ENCODE measurements at places on chromosomes 12 and 14.
A peak's percentile ranks its signal among the peaks of the same experiment; 100 is the strongest.

DNA sequence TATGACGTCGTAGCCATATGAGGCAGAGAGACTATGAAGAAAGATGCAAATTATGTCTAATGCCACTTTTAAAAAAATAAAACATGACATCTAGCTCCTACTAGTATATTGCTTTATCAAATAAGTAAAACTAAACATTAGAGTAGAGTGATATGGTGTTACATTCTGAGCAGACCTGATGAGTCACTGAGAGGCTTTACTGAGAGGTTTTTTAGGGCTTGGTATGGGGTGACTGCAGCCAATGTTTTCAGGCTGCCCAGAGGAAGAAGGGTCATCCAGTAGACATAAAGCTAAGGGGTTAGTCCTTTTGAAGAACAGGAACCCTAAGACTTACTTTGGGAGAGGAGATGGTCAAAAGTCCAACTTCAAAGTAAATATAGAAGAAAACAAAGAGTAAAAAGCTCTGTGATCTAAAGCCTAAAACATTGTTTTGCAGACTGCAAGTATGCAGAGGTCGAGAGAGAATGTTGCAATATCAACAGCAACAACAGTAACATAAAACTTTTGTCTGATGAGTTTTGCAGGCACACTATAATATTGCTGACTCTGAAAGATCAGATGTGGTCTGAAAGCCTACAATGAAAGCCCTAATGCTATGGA lies 774.7 kb downstream of the TMTC2 start:
- peaks cover 4% of the 10 kb centered on the region for H3K4me1 ChIP-seq
- H3K27ac ChIP-seq, result no peak overlapping the region
- no peaks in the 10 kb centered on the region for H3K27me3 ChIP-seq
- DNase-seq, result no peak

GRCh38 chr14:84144166-84144565 lies 1385.8 kb upstream of the FLRT2 start:
- no peaks in the 10 kb centered on the region for H3K36me3 ChIP-seq
- no peaks in the 10 kb centered on the region for H3K27me3 ChIP-seq
- no peak for DNase-seq
- no peak overlapping the region for H3K27ac ChIP-seq

GRCh38 chr12:56258820-56259183 lies 618 bp upstream of the ANKRD52 start:
- H3K4me3 ChIP-seq, result peak overlapping the region; percentile 88
- no peak for DNase-seq
- no peaks in the 10 kb centered on the region for H3K27me3 ChIP-seq
- peaks cover 15% of the 10 kb centered on the region for H3K36me3 ChIP-seq
- peak overlapping the region; percentile 90 for H3K27ac ChIP-seq

GRCh38 chr12:109630815-109631214 lies 57.2 kb downstream of the MVK start:
- no peak overlapping the region for H3K4me3 ChIP-seq
- H3K36me3 ChIP-seq, result no peaks in the 10 kb centered on the region
- DNase-seq, result no peak
- H3K27ac ChIP-seq, result no peak overlapping the region

DNA sequence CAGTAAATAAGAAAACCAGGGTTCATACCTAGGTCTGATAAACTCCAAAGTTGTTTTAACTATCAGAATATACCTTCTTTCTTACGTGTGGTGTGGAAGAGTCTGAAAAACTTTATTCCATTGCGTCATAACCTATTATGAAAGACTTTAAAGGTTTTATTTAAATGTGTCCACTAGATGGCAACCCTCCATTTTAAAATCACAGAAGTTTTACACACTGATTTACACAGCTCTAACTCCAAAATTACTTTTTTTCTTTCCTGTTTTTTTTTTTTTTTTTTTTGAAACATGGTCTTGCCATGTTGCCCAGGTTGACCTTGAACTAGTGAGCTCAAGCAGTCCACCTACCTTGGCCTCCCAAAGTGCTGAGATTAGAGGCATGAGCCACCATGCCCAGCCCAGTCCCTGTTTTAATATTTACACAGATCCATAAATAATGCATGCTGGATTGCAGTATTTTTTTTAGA lies 17.3 kb upstream of the TMPRSS12 start:
- no peaks in the 10 kb centered on the region for H3K27me3 ChIP-seq
- no peak overlapping the region for H3K4me3 ChIP-seq
- no peaks in the 10 kb centered on the region for H3K36me3 ChIP-seq

GRCh38 chr14:105019861-105020814 lies 745 bp downstream of the CDCA4 start:
- peaks cover 54% of the 10 kb centered on the region for H3K4me1 ChIP-seq
- H3K27me3 ChIP-seq, result no peaks in the 10 kb centered on the region
- H3K36me3 ChIP-seq, result no peaks in the 10 kb centered on the region
- DNase-seq, result peak; percentile 72
- H3K27ac ChIP-seq, result peak overlapping the region; percentile 95

DNA sequence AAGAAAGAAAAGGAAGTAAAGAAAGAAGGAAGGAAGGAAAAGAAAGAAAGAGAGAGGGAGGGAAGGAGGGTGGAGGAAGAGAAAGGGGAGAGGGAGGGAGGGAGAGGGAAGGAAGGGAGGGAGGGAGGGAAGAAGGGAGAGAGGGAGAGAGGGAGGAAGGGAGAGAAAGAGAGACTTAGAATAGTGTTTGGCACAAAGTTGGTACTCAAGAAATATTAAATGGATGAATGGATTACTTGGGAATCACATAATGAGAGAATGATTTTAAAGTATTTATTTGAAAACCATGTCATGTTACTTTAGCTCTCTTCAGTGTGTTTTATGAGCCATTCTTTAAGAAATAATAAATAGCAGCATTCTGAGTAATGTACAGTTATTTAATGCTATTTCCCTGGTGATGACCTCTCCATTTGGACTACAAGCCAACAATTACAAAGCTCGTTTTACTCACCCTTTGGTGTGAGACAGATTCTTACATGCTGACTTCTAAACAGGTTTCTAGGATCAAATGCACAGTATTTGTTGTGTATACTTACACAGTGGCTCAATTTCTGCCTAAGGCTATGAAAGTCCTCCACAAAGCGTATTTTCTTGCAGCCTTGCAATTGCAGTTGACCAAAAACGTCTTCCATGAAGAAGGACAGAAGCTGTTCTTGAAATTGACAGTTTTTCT lies 861 bp downstream of the IL26 start:
- H3K27ac ChIP-seq, result no peak overlapping the region
- no peak for DNase-seq
- no peaks in the 10 kb centered on the region for H3K36me3 ChIP-seq
- peaks cover 17% of the 10 kb centered on the region for H3K4me1 ChIP-seq
- H3K27me3 ChIP-seq, result peaks cover 10% of the 10 kb centered on the region
- no peak overlapping the region for H3K4me3 ChIP-seq

DNA sequence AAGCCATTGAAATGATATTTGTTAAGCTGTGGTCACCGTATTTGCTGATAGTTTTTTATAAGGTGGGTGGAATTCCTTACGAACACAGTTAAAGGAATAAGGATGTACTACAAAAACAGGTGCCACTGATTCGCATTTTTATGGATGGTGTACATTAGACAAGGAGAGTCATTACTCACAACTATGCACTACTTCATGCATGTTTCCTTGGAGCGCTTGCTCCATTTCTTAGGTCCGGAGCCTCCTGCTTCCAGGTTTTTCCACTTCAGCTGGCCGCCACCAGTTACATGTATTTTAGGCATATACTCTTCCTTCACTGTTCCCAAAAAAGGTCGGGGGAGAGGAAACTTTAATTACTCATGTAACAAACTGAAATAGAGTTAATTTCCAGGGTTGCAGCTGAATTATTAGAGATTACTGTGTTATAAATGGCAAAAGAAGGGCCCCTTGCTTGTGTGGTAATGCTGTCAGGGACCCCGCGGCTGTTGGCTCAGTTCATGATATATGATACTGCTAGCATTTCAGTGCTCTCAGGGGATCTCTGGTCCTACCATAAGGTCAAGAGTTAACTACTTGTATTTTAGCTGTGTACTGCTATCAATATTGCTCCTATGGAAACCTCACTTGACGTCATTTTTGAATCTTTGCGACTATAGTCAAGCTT lies 454.7 kb downstream of the NPAS3 start:
- DNase-seq, result no peak
- H3K27me3 ChIP-seq, result peaks cover 17% of the 10 kb centered on the region
- H3K4me3 ChIP-seq, result no peak overlapping the region
- H3K36me3 ChIP-seq, result no peaks in the 10 kb centered on the region
- H3K4me1 ChIP-seq, result peaks cover 36% of the 10 kb centered on the region
- H3K27ac ChIP-seq, result no peak overlapping the region

DNA sequence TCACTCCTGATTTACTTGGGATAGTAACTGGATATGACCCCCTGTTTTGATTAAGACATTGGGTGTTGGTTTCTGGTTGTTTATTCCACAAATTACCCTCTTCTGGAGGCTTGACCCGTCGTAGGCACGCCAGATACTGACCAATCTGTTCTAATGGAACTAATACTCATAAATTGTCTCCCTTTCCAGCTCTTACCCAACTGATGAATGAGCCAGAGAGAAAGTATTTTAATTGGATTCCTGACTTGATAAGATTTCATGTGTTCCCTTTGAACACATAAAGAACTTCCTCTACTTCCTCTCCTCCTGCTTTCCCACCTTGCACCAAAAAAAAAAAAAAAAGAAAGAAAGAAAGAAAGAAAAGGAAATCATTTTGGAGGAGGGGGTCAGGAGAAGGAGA lies 340.9 kb downstream of the PCNX1 start:
- no peak overlapping the region for H3K4me3 ChIP-seq
- H3K27me3 ChIP-seq, result no peaks in the 10 kb centered on the region
- H3K4me1 ChIP-seq, result peaks cover 17% of the 10 kb centered on the region
- H3K27ac ChIP-seq, result peak overlapping the region; percentile 74
- no peaks in the 10 kb centered on the region for H3K36me3 ChIP-seq

GRCh38 chr12:66453844-66454243 lies 151.6 kb downstream of the HELB start:
- no peak overlapping the region for H3K27ac ChIP-seq
- no peak for DNase-seq
- no peaks in the 10 kb centered on the region for H3K27me3 ChIP-seq
- no peak overlapping the region for H3K4me3 ChIP-seq
- peaks cover 21% of the 10 kb centered on the region for H3K36me3 ChIP-seq

- H3K27ac ChIP-seq, result no peak overlapping the region
- H3K4me3 ChIP-seq, result no peak overlapping the region
- H3K4me1 ChIP-seq, result peaks cover 10% of the 10 kb centered on the region
- DNase-seq, result no peak
Observed at GRCh38 chr12:91769736-91770135, 375.9 kb downstream of the BTG1 start.

GRCh38 chr14:61662437-61663311 lies 32.6 kb upstream of the HIF1A start:
- H3K36me3 ChIP-seq, result no peaks in the 10 kb centered on the region
- H3K4me1 ChIP-seq, result peaks cover 26% of the 10 kb centered on the region
- DNase-seq, result no peak
- no peak overlapping the region for H3K4me3 ChIP-seq
- H3K27me3 ChIP-seq, result no peaks in the 10 kb centered on the region

DNA sequence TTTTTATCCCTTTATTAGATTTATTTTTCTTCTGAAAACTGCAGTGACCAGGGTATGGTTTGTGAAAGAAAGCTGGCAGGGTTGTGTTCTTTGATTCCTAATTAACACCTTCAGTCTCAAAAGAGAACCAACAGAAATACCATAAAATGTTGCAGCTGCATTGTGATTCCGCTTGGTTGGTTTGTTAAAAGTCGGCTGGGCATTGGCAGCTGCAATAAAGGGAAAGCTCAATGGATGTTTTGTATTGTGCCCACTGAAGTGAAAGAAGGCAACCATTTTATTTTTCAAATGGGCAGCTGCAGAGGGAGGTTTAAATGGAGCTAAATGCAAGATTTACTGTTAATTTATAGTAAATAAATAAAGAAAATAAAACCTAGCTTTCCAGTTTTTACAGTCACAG lies 16.7 kb downstream of the LGR5 start:
- peaks cover 34% of the 10 kb centered on the region for H3K27me3 ChIP-seq
- no peak overlapping the region for H3K27ac ChIP-seq
- no peak for DNase-seq
- no peaks in the 10 kb centered on the region for H3K36me3 ChIP-seq

DNA sequence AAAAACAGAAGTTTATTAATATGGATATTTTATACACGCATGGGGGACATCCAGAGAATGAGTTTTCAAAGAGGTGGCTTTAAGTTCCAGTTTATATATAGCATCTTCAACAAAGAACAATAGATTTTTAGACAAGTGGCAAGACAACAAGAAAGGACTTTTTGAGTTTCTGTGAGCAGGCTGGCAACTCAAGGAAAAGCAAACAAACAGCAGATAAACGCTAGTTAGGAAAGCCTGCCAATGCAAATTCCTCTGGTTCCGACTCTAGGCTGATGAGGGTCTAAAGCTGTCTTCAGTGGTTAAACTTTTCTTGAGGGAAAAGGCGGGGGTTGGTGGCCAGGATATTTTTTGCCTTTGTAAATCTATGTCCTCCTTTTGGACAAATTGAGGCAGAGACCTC lies 78.4 kb upstream of the EEA1 start:
- peaks cover 13% of the 10 kb centered on the region for H3K4me1 ChIP-seq
- no peak overlapping the region for H3K27ac ChIP-seq
- no peak for DNase-seq
- H3K36me3 ChIP-seq, result no peaks in the 10 kb centered on the region

- peaks cover 4% of the 10 kb centered on the region for H3K27me3 ChIP-seq
- no peaks in the 10 kb centered on the region for H3K36me3 ChIP-seq
- H3K4me3 ChIP-seq, result no peak overlapping the region
- DNase-seq, result no peak
Observed at GRCh38 chr14:25381498-25381897, 331.6 kb upstream of the STXBP6 start.

GRCh38 chr12:5012337-5012736 lies 31.3 kb upstream of the KCNA5 start:
- no peak overlapping the region for H3K27ac ChIP-seq
- H3K36me3 ChIP-seq, result no peaks in the 10 kb centered on the region
- no peak overlapping the region for H3K4me3 ChIP-seq
- no peak for DNase-seq

GRCh38 chr12:99147130-99147529 lies 500.4 kb upstream of the GARIN6 start:
- H3K27ac ChIP-seq, result no peak overlapping the region
- H3K27me3 ChIP-seq, result peaks cover 12% of the 10 kb centered on the region

- no peak for DNase-seq
- H3K4me1 ChIP-seq, result peaks cover 6% of the 10 kb centered on the region
- H3K36me3 ChIP-seq, result no peaks in the 10 kb centered on the region
- H3K4me3 ChIP-seq, result no peak overlapping the region
Observed at GRCh38 chr12:87883806-87884205, 145.4 kb downstream of the C12orf50 start.

DNA sequence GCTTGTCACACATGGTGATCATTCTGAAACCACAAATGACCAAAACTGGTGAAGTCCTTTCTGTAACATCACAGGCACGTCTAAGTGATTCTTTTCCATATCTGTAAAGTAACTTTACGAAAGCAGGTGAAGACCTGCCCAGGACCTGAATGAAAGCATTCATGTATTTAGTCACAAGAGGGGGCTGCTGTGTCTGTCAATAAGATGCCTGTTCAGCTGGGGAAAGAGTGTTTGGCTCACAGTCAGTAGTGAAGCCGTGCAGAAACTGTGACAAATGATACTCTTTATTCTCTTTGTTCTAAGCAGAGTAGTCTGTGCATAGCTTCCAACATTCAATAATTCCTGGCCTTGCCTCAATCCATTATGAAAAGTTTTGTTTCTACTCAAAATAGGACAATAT lies 373.5 kb upstream of the OR4E1 start:
- H3K36me3 ChIP-seq, result no peaks in the 10 kb centered on the region
- peaks cover 45% of the 10 kb centered on the region for H3K27me3 ChIP-seq
- DNase-seq, result no peak
- no peak overlapping the region for H3K27ac ChIP-seq
